ENCODE measurements at places on chromosomes 5 and 9.

- no peak for DNase-seq
Measured at GRCh38 chr9:107991581-107991980, 502.0 kb upstream of the KLF4 start.

GRCh38 chr5:17470064-17470463 lies 28.0 kb upstream of the TAF11L2 start:
- no peak for DNase-seq

GRCh38 chr5:179438461-179438860 lies 93.2 kb upstream of the ADAMTS2 start:
- DNase-seq, result no peak

- DNase-seq, result no peak
Measured at GRCh38 chr5:151106509-151106908, 25.7 kb upstream of the TNIP1 start.

DNA sequence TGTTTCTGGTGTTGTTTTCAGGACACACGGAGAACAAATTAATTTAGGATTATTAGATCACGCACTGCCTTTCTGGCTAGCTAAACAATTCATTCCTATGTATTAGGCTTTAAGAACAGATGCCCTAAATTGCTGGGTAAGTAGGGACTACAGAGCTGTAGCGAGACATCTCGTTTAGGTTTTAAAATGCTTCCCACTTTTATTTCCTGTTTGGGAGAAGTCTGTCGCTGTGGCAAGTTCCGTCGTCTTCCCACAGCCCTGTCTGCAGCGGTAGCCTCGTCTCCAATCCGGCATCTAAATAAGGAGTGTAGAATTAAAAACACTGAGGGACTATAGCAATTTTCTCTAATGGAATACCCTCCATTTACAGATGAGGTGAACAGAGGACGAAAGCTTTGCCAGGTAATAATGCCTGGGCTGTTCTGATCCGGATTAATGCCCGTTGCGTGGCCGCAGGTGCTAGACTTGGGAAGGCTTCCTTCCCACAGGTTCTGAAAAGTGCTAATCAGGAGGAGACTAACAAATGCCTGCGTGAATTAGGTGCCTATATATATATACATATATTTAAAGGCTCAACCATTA lies 1.3 kb upstream of the TRIM36 start:
- no peak for DNase-seq

DNA sequence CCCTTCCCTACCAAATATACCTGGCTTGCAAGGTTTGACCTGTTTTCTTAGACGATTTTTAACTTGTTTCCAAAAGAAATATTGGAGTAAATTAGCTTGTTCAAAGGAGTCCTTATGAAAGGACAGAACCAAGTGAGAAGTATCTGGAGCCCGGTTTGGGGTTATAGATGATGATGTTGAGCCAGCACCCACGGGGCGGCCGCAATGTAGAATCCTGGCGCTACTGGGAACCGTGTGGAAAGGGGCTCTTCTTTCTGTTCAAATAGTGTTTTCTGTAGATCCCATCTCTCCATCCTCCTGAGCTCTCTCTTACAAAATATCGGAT lies 517 bp upstream of the EXOSC2 start:
- peak; percentile 81 for DNase-seq

- DNase-seq, result no peak
Measured at GRCh38 chr9:90189306-90189705, 453.3 kb downstream of the DIRAS2 start.

GRCh38 chr9:123191260-123191659 lies 77.1 kb downstream of the STRBP start:
- no peak for DNase-seq

GRCh38 chr5:35745660-35746059 lies 111.0 kb upstream of the IL7R start:
- no peak for DNase-seq

DNA sequence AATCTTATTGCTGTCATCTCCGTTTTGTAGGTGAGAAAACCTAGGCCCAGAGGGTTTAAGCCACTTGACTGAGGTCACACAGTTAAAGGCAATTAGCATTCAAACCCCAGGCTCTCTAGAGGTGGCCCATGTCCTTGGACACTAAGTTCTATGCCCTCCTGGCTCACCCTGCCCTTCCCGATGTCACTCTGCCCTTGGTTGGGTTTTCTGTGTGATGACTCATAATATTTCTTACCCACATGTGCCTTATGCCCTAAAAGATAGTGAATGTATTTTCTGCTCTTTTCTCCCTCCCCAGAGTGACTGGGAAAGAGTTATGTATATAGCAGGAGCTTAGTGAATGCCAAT lies 174.5 kb upstream of the PITX1 start:
- DNase-seq, result no peak

DNA sequence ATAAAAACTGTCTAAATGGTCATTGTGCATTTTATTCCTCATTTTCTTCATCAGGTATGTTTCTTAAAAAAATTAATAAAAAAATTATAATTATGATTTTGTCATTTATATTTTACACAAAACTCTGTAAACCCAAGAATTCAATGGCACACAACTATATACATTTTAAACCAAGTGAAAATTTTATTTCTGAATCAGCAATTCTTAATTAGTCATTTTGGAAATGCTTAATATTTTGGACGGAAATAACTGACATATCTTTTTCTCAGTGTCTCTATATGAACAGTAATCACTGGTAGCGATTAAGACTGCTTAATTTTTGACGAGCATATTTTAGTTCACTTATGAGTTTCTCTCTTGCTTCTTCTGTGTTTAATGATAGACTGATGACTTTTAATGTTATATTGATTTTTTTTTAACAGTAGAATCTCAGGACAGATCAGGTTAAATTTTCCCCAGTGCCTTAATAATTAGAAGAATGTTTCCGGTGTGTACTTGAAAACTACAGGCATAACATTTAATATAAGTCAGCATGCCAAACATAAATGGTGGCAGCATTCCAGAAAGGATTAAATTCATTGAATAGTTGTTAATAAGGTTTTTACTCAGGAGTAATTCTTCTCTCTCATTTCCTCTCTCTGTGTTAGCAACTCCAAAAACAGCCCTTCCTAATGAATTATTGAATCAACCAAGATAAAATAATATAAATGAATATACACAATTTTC lies 644.7 kb upstream of the CDH6 start:
- DNase-seq, result no peak

GRCh38 chr5:9608093-9608492 lies 22.1 kb downstream of the TAS2R1 start:
- DNase-seq, result no peak

DNA sequence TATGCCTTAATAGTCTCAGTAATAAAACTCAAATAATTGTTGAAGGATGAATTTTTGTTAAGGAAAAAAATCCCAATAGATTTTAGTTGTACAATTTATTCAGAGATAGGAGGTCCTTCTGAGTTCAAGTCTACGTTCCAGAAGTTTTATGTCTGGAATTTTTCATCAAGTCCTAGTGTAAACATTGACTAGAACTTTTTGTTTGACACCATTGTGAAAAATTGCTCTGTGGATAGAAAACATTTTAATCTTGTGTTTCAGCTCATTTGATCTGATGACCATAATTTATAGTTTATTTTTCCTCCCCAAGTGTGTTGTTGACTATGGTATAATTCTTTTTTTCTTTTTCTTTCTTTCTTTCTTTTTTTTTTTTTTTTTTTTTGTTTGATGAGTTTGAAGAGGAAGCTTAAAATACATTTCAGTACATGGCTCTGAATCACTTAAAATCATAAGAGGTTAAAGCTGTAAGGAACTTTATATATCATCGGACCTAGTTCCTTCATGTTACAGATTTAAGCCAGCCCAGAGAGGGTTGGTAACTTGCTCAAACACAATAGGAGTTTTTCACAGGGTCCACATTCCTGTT lies 20.7 kb downstream of the ITGA1 start:
- no peak for DNase-seq

GRCh38 chr5:145536133-145536532 lies 299.0 kb downstream of the PRELID2 start:
- no peak for DNase-seq

DNA sequence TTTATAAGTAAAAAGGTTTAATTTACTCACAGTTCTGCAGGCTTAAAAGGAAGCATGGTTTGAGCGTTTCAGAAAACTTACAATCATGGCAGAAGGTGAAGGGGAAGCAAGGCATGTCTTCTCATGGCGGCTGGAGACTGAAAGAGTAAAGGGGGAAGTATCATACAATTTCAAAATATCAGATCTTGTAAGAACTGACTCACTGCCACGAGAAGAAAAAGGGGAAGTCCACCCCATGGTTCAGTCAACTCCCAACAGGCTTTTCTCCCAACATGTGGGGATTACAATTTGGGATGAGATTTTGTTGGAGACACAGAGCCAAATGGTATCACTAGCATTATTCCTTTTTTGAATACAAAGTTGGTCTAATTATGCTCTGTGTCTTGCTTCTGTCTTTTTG lies 627.9 kb upstream of the ST8SIA4 start:
- DNase-seq, result no peak

DNA sequence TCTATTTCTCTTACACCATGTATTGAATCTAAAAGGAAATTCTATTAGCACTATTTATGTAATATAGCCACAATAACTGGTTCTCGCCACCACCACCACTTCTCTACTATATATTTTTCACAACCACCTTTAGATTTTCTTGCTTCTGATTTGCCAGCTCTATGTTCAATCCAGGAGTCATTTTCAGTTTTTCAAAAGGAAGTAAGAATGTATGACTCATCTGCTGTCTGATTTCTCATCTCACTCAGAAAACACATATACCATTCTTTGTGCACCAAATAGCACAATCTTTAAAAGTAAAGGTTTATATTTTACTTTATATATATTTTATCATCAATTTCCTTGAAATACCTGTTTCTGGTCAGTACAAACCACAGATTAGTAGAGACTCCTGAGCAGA lies 1127.5 kb downstream of the TAF11L14 start:
- no peak for DNase-seq

DNA sequence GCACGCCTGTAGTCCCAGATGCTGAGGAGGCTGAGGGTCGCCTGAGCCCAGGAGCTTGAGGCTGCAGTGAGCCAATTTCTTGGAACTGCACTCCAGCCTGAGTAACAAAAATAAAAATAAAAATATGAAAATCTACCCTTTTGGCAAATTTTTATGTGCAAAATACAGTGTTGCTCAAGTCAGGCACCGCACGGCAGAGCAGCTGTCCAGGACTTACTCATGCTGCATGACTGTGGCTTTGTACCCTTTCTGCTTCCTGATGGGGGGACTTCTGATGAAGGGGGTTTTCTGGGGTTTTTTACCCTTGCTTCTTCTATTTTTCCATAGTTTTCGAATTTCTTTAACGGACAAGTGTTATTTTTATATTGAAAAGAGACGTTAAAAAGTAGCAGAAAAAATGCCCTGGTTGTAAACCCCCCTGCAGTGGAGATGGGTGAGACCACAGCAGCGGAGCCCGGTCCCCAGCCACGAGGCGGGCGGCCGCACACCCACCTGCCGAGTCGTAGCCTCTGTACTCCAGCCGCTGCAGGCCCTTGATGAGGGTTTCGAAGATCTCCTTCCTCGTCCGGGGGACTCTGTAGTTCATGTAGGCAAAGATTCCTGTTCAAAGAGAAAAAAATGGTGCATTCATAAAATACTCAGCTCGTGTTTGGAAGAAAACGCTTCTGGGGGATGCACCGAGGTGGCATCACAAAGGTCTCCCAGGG lies 15.0 kb downstream of the GFPT2 start:
- DNase-seq, result no peak

GRCh38 chr5:154199671-154200220 lies 9.2 kb downstream of the GALNT10 start:
- DNase-seq, result no peak

All from right kidney (tissue), 9 donors.